Stimulated activated CD4-positive, alpha-beta T cell treated with anti-CD3 and anti-CD28 coated beads, TNF-alpha, amount 100 ng/mL, for 4 hours (primary cell): ENCODE measurements at places on chromosomes 16 and 17.

DNA sequence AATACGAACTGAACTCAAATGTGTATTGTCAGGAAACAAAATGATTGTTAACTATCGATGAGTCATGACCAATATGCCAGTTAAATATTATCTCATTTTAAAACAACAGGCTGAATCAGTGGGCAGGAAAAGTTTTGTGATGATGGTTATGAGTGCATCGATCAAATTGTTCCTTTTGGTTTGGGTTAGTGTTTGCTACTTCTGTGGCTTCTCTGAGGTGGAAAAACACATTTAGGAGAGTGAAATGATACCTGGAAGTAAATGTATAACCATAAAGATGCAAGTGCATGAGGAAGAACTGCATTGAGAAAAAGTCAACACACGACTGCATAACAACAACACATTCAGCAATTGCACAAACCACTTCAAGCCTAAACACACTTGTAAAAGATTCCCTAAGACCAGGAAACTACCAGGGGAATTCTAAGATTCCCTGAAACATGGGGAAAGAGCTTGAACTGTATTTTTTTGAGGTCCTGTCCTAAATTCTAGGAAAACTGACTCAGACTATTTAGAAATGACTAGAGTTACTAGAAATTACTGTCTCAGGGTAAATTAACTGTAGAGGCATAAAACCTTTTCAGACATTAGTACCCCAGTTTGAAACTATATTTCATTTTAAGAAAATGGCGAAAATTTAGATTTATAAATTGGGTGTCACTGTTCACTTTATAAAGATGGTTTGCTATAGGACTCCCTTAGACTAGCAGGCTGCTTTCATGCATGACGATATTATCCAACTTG lies 44.8 kb downstream of the CDYL2 start:
- DNase-seq = no peak

DNA sequence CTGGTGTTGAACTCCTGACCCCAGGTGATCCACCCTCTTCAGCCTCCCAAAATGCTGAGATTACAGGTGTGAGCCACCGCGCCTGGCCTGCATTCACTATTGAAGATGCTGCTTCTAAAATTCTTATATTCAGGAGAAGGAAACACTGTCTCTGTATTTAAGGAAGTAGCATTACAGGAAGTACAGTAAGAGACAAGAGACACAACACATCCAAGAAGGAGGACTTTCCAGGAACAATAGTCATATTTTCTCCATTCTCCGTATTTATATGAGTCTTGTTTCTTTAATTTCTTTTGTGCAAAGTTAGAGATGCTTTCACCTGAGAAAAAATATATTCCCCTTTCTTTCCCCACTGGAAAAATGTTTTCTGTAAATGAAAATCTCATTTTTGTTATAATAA lies 18.3 kb upstream of the ABCA3 start:
- no peak for DNase-seq

GRCh38 chr17:53570731-53571130 lies 252.0 kb upstream of the KIF2B start:
- DNase-seq = no peak

- no peak for DNase-seq
These were observed 90.0 kb downstream of the WSCD1 start for GRCh38 chr17:6160232-6160555.

- no peak for DNase-seq
These were observed 48.8 kb downstream of the RMI2 start for GRCh38 chr16:11393861-11394592.

GRCh38 chr17:2068031-2068518 lies 13.2 kb downstream of the HIC1 start:
- DNase-seq = no peak

DNA sequence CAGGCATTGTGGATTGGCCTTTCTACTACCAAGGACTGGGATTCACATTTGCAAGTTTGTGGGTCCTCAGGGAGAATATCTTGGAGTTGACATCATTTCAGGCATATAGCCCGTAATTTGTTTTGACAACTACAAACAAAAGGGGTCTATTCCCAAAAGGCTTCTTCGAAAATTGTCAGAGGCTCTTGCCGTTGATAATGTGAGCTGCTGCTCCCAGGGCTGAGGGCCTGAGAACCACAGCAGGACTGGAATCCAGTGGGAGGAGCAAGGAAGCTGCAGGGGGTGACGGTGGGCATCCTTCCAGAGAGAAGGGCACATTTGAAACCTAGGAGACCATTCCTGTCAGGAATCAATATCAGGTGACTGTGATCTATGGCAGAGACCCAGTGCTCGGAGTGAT lies 761.6 kb upstream of the RBFOX1 start:
- no peak for DNase-seq

- no peak for DNase-seq
These were observed 873 bp downstream of the SETD1A start for GRCh38 chr16:30958175-30959079.

DNA sequence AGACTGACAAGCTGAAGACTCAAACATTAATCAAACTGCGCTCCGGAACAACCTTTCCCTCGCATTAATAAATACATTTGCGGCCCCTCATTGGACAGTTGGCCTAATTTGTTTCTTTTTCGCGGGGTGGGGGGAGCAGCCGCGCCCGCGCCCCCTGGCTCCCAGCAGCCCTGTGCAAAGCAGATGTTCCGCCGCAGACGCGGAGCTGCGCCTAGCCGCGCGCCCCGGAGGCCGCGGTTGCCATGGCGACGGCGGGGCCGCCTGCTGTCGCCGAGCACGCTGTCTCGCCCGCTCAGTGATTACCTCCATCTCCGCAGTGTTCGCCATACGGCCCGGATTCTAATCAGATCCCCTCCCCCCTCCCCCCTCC lies 25.5 kb downstream of the COPZ2 start:
- peak; percentile 36 for DNase-seq

- DNase-seq = no peak
These were observed 188.9 kb downstream of the IRF8 start for GRCh38 chr16:86087896-86088230.

- no peak for DNase-seq
These were observed 20.0 kb upstream of the TRIM25 start for GRCh38 chr17:56933868-56934267.

DNA sequence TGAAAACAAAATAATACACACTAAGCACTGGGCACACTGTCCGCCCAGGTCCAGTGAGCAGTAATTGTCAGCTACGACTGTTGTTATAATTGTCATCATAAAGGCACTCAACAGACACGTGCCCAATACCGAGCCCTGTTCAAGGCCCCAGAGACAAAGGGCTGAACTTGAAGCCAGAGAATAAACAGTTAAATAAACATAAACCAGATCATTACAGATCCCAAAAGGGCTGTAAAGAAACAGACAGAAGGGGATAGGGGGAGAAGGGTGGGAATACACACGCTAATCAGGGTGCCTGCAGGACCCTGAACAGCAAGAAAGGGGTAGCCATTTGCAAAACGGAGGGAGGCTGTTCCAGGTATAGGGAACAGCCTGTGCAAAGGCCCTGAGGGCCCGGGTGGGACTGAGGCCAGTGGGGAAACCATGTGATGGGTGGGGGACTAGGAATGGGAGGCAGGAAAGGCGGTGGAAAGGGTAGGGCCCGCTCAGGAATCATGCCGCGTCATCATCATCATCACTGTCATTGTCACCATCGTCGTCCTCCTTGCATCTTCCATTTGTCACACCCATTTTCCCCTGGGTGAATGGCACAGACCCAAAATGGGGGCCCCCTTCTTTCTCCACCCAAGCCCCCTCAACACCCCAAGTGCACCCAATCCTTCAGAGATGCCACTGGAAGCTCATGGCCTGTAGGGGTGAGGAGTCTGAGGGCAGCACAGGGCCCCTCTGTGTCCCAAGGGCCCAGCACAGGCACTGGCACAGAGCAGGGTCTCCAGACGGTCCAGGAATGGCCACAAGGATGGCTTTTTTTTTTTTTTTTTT lies 6.3 kb downstream of the CARHSP1 start:
- no peak for DNase-seq
